ENCODE measurements at places on chromosomes 5 and 9.

- DNase-seq: no peak
Observed at GRCh38 chr9:88723751-88724150, 188.8 kb downstream of the NXNL2 start.

DNA sequence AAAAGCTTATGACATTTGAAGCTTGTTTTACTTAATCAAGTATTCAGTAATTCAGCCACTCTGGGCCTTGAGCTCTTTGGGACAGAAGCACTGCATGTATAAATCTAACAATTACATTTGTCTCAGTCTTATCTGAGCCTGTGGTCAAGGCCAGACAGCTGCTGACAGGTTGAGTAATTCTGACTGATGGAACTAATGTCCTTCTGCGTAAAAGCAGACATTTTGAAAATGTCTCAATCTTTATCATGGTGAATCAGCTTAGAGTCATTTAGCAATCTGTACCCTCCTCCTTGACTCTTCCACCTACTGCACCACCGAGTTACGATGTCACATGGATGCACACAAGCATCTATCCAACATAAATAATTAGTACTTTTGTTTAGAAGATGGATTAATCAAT, 400.0 kb downstream of the ARRDC3 start:
- DNase-seq: no peak

DNA sequence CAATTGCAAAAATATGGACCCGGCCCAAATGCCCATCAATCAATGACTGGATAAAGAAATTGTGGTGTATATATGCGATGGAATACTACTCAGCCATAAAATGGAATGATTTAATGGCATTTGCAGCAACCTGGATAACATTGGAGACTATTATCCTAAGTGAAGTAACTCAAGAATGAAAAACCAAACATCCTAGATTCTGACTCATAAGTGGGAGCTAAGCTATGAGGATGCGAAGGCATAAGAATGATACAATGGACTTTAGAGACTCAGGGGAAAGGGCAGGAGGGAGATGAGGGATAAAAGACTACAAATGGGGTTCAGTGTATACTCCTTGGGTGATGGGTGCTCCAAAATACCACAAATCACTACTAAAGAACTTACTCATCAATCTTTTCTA, 247.6 kb upstream of the FBXL7 start:
- no peak for DNase-seq

DNA sequence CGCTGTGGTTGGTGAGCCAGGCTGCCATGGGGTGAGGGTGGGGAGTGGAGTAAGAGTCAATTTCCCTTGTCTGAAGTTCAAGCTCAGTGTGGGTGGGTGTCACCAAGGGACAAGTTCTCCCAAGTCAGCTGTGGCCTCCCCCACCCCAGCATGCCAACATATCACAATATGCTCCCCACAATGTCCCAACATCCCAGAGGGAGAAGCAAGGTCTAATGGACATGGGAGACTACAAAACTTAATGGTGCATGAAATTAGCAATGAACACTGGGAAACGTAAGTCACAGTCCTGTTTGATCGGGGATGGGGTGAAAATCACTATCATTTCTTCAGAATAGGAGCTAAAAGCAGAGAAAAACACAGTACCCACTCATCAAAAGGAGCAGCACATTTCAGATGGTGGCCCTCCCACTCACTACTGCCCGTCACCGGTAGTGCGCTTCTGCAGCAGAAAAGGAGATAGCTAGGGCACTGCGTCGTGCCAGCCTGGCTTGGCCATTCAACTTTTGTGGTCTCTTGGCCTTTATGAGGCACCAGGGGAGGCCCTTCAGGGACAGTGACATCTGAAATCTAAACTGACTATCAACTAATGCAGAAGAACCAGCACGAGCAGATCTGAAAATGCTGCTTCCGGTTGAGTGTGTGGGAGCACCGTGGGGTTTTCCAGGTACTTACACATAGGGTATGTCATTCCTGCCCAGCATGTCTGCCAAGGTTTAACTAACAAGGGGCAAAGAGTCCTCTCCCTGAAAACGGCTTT, 20.5 kb upstream of the NDFIP1 start:
- peak; percentile 25 for DNase-seq

Data from stimulated activated CD4-positive, alpha-beta T cell treated with anti-CD3 and anti-CD28 coated beads, Interleukin-15, amount 100 ng/mL, for 1 hour (primary cell).